Activated T-cell treated with anti-CD3 and anti-CD28 coated beads, Interleukin-2, amount 50 U/mL, for 48 hours (primary cell): ENCODE measurements at places on chromosomes 5 and 9.

DNA sequence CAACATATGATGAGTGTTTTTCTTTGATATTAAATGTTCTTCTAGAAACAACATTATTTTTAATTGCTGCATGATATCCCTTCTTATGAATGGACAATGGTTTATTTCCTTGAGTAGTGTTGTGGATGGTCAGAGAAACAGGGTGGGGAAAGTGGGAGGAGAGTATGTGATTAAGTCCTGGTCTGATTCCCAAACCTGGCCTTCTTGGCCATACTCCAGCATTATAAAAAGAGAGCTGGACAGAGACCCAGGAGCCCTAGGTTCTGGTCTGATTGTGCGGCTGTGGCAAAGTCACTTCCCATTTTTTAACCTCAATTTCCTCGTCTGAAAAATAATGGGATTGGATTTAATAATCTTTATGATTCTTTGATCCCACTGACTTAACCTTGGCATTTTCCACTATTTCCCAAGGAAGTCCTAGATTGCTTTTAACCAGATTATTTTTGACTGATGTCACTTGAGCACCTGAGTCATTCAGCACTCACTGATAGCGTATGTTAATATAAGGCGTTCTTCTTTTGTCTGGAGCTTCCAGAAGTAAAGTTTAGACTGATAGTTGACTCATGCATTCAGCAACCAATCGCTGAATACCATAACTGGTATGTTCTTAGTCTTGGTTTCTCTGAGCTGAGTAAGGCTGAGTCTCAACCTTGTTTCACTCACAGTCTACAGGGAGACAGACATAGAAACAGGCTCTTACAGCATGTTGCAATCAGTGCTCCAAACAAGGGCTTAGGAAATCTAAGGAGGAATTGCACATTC is 26.2 kb downstream of the OSMR start:
- no peak for DNase-seq

DNA sequence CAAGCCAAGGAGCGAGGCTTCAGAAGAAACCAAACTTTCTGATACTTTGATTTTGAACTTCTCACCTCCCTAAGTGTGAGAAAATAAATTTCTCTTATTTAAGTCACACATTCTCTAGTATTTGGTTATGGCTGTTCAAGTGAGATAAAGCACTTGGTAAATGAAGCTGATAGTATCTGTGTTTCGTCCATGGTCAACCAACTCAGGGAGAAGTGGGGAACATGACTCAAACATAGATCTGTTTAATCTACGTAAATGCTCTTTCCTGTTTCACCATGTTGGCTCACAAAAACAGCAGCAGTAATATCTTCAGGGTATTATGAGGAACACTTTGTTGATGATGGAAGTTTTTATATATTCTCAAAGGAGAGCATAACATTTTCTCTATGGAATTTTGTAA is 2167.2 kb upstream of the C9orf72 start:
- no peak for DNase-seq

GRCh38 chr5:157289164-157289819 is 23.4 kb downstream of the CYFIP2 start:
- peak; percentile 1 for DNase-seq

- DNase-seq = no peak
Observed at GRCh38 chr9:133779081-133779480, 40.9 kb upstream of the SARDH start.

- peak; percentile 35 for DNase-seq
Observed at GRCh38 chr5:76855961-76856360, 6.1 kb downstream of the S100Z start.

DNA sequence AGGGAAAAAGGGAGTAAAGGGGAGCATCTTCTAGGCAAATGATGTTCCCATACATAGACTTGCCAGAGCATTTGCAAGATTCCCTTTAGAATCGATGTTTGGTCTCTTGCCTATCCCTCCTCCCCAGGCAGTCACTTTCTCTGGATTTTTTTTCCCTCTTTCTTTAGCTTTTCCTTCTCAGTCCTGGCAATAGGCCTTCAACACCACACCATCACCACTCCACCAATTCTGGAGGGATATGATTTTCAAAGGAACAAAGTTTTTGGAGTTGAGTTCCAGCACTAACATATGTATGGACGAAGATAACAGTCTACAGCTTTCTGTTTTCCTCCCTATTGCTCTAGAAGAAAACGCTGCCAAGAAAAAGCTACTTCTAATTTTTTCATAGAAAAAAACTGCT is 377.4 kb downstream of the PDE4D start:
- no peak for DNase-seq

- DNase-seq = no peak
Observed at GRCh38 chr5:95163079-95163478, 121.8 kb downstream of the MCTP1 start.
